ENCODE measurements at places on chromosomes 7 and 10. TPM values are rescaled to one million over a fixed set of nuclear protein-coding genes. Genes with fewer than 3 reads are reported as not detected.

The EXOC6 gene
- total RNA-seq, result 14.0 TPM

The PROSER2 gene
- total RNA-seq, result 16.2 TPM

The PRLHR gene
- not detected for total RNA-seq

The CFAP58 gene
- under 0.01 TPM for total RNA-seq

The SKIDA1 gene
- 1.1 TPM for total RNA-seq

The PALD1 gene
- 4.8 TPM for total RNA-seq

The PAX4 gene
- not detected for total RNA-seq

DNA sequence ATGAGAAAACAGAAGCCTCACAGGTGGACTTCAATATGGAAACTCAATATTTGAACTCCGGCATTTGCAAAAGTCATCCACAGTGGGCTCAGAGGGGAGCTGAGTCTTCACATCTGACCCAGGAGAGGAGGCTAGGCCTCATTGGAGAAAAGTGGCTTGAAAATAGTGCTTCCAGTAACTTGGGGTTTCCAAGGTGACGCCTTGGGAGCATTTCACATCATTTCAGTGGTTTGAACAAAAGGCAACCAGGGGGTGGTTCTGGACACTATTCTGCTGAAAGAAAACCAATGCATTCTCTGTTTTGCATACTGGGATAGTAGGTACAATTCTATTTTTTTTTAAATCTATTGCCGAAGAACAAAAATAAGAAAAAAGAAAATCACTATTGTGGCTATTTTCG lies 599.2 kb upstream of the POM121L12 start:
- no peak for DNase-seq

DNA sequence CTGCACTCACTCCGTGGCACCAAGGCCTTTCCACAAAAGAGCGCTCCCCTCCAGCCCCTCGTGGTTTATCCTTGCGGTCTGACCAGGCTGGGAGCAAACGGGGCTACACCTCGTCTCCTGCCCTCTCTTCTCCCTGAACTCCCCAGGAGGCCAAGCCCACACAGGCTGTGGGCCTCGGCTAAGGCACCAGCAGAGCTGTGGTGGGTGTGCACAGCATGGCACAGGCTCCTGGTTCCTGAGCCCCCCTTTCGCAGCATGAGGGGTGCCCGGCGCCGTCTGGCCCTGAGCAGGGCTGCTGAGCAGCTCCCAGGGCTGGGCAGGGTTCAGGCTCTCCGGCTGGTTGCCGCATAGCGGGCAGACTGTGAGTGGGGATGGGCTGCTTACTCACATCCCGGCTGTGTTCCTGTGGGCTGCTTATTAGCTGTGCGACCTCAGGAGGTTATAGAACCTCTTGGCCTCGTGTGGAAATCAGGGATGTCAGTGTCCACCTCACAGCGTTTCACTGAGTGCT lies 90.4 kb downstream of the ZMIZ1 start:
- DNase-seq, result no peak

- no peak for DNase-seq
These were observed 137.7 kb downstream of the PRPF18 start for GRCh38 chr10:13724484-13724883.

GRCh38 chr7:20916311-20916710 lies 129.6 kb upstream of the SP8 start:
- no peak for DNase-seq

GRCh38 chr10:35872671-35873070 lies 230.6 kb upstream of the FZD8 start:
- no peak for DNase-seq

DNA sequence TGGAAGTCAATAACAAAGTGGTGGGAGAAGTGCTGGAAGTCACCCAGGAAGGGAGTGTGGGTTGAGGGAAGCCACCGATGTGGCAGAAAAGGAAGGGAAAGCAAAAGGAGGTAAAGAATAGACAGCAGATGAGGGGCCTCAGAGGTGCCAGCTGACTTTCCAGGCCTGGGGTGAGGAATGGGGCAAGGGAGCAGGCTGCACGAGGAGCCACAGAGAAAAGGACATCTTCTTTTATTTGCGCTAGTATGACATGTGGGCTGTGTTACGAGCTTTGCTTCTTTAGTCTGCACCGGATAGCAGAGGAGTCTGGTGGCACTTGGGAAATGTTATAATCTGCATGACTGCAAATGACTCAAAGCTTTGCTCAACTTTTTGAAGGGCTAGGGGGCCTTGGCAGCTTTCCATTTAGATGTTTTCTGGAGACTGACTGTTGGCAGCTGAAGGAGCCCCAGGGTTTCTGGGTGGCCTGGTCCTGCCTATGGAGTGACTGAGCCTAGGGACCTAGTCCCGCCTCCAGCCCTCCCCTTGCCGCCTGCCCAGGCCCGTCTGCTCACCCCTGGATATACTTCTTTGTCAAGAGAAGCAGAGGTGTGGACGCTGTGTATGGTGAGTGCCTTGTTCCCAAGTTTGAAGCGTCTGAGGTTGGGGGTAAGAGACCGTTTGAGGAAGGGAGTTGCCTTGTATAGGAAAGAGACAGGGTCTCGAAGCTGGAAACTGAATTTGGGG lies 5.1 kb downstream of the PRXL2A start:
- no peak for DNase-seq
